Stimulated activated CD8-positive, alpha-beta memory T cell treated with anti-CD3 and anti-CD28 coated beads, Interleukin-15, amount 100 ng/mL, for 4 hours (primary cell): ENCODE measurements at places on chromosomes 5 and 9.

DNA sequence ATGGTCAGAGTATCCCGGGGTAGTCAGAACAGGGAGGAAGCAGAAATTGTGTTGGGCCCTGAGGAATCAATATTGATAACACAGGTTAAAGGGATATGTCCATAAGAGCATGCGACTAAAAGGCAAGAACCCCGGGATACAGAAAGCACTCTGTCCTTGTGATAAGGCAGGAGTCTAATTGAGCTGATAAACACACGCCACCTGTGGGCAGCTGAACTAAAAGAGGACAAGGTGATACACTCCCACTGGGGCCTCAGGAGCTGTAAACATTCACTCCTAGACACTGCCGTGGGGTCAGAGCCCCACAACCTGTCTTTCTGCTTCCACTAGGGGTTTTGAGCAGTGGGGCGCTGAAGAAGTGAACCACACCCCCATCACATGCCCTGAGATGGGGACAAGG, 144.7 kb upstream of the MPDZ start:
- no peak for DNase-seq

- DNase-seq = no peak
Measured at GRCh38 chr9:131240047-131240921, 36.0 kb downstream of the FAM78A start.

DNA sequence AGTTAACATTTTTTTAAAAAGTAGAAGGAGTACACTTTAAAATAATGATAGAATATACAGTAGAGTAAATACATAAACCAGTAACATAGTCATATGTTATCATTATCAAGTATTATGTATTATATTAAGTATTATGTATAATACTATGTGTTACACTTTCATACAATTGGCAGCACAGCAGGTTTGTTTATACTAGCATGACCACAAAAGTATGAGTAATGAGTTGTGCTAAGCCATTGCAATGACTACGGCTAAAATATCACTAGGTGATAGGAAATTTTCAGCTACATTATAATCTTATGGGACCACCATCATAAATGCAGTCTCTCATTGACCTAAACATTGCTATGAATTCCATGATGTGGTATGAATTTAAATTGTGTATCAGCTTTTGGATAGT, 506.0 kb downstream of the HTR1A start:
- DNase-seq = no peak

DNA sequence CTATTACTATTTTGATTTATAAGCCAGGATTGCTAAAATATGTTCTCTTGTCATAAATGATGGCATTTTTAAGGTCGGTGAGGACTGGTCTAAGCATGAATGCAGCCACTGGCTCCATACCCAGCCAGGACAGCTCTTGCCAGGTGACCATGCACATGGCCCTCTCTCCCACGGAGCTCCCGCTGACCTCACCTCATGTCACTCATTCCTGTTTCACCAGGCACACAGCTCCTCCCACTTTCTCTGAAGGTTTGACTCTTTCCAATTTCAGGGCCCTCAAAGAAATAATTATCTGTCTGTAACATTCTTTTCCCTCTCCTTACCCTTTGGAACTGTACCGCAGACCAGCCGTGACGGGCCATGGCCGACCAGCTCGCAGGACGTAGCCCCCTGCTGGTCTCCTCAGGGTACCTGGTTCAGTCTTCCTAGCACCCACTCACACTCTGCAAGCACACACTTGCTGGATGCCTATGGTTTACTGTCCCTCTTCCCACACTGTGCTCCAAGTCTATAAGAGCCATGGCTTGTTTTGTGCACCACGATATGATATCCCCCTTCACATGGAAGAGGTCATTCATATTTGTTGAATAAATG, 72.5 kb downstream of the LIFR start:
- no peak for DNase-seq

GRCh38 chr5:179451828-179452196, 98.5 kb upstream of the RUFY1 start:
- DNase-seq = no peak

- DNase-seq = no peak
Measured at GRCh38 chr9:114181607-114182409, 26.5 kb downstream of the COL27A1 start.

DNA sequence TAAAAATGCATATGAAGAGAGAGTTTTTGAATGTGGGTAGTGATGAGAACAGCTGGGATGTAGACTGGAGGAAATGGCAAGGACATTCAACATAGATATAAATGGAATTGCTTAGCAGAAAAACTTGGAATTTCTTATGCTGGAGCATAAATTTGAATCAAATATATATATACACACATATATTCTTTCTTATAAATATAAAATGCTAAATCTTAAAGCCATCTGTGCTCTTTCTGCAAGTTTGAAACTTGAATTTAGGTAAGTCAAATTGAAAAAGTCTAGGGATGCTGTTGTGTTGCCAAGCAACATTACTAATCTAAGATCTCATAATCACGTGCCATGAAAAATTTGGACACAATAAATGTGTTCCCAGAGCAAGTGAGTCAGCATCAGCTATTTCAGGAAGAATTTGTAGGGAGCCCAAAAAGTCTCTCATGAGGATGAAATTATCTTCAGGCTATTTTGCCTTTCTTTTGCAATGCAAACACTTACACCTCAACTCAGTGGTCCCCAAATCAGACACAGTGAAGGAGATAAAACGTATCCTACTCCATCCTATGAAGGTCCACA, 58.4 kb upstream of the ALDH1A1 start:
- DNase-seq = no peak

GRCh38 chr5:146334074-146334533, 4.5 kb upstream of the POU4F3 start:
- DNase-seq = no peak

DNA sequence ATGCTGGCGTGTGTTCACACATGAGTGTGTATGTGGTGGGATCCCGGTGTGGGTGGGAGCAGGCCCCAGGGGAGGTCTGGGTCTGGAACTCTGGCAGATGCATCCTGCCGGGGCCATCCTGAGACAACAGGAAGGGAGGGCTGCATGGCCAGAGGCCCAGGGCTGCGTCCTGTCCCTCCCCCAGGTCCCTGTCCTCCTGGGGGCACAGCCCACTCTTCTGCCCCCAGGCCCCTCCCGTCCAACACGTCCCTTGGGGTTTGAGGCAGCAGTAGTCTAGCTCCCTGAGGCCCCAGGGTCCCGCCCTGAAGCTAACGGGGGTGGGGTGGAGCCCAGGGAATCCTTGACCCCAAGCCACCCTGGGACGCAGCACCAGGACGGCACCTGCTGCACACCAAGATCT, 16.6 kb downstream of the FLT4 start:
- no peak for DNase-seq

GRCh38 chr5:179142434-179143198, 82.4 kb downstream of the ZNF354C start:
- DNase-seq = no peak

DNA sequence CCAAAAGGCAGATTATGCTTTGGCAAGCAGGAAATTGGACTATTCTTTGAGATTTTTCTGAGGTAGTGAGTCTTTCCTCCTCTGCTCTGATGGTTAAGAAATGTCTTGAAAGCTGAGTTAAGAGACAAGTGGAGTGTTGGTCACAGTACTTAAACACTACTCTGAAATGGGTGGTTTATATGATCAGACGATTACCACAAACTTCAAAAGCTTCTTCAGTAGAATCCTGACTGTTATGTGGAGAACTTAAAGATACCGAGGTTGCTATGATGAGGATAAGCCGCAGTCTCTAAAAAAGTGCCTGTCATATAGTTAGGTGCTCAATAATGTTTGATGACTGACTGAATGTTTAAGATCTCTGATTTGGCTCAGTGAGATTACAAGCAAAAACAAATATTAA, 24.3 kb downstream of the GCNT4 start:
- DNase-seq = no peak

DNA sequence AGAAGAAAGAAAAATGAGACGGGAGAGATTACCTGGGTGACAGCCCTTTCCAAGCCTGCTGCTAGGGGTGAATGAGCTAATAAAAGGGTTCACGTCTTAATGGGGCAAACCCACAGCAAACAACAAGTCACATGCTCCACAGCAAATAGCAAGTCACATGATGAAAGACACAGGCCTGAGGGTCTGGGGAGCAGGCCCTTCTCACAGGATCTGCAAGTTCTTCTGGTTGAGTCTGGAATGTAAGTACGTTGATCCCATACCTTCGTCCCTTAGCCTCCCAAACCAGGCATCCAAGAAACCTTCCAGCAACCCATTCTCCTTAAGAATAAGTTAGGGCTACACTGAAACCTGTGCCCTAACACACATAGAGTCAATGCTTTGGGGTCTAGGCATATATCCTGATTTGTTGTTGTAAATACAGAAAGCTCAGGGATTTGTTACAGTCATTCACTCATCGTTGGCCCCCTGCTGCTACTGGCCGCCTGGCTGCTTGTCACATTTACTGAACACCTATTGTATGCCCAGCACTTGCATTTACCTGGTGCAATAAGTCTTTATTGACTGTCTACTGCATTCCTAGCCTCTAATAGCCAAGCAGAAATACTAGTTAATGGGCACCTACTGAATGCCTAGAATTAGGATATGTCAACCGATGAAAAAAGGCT, 43.3 kb upstream of the MSX2 start:
- no peak for DNase-seq

GRCh38 chr5:124661317-124662141, 84.9 kb downstream of the ZNF608 start:
- DNase-seq = no peak

DNA sequence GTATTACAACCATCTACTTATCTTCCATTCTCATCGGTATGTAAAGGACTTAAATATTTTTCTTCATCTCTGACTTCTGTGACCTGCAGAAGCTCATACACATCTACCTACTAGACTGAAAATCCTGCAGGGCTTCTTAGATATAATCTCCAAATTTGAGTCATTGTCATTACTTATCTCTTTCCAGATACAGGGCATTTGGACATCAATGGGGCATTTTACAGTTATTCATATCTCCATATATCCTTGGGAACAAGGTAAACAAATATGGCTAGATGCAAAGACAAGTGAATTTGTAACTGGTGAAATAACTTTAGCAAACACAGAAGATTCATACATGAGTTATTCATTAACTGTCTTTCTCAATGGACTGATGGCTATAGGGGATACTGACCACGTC, 37.7 kb upstream of the IL7R start:
- no peak for DNase-seq

- no peak for DNase-seq
Measured at GRCh38 chr9:87500491-87501270, 3.0 kb downstream of the DAPK1 start.

- DNase-seq = no peak
Measured at GRCh38 chr9:135349212-135350002, 130.2 kb upstream of the PPP1R26 start.

GRCh38 chr9:129141066-129142041, 30.1 kb downstream of the PTPA start:
- DNase-seq = no peak

- DNase-seq = no peak
Measured at GRCh38 chr9:16821344-16821743, 49.1 kb downstream of the BNC2 start.

- no peak for DNase-seq
Measured at GRCh38 chr5:156361436-156362109, 34.6 kb downstream of the SGCD start.

DNA sequence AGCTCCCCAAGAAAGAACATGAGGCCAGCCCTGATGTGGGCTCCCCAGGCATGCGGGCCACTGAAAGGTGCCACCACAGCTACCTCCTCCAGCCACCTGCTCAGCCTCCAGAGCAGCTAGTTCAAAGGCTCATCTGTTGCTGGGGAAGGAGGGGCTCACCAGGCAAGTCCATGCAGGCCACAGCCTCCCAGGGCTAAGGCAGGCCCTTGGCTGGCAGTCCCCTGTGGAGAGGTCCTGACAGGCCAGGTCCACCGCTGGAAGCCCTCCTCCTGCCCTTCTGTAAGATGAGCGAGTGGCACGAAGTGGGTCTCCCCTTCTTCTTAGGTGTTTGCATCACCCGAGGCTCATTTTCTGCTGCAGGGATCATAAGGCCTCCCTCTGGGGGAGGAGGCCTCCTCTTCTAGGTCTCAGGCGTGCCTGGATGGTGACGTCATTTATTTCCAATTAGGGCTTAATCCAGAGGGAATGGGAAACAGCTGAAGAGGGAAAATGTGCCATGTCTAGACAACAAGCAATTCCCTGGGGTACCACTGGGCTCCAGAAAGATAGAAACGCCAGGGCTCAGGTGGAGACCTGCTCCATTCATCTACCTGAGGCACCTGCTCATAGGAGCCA, 91.6 kb downstream of the CFAP90 start:
- DNase-seq = no peak

- DNase-seq = no peak
Measured at GRCh38 chr5:36740259-36740898, 134.0 kb downstream of the SLC1A3 start.

GRCh38 chr5:67149951-67150523, 46.6 kb downstream of the CD180 start:
- DNase-seq = no peak

DNA sequence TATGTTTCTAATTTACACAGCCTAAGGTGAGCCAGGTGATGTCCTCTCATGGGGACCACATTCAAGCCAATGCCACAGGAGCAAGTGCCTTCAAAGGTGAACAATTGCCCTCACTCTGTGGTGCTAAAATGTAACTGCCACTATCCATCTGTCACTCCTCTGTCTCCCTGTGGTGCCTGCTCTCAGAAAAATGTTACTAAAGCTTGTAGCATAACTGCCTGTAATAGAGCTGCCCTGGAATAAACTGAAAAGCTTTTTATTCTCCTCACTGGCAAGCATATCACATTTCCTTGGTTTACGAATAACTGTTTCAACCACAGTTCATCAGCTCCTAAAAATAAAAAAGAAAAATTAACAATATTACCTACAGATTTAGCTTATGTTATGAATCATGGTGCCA, 142.4 kb downstream of the ST8SIA4 start:
- no peak for DNase-seq

GRCh38 chr5:150077996-150078801, 8.2 kb downstream of the CSF1R start:
- DNase-seq = no peak

GRCh38 chr5:172150514-172151425, 37.3 kb downstream of the STK10 start:
- DNase-seq = no peak

DNA sequence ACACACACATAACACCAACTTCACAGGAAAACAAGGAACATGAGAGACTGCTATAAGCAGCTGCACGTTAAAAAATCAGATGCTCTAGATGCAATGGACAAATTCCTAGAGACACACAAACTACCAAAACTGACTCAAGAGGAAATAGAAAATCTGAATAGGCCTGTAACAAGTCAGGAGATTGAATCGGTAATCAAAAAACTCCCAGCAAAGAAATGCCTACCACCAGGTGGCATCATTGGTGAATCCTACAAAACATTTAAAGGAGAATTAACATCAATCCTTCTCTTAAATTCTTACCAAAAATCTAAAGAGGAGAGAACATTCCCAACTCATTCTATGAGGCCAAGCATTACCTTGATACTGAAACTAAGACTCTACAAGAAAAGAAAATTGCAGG, 54.9 kb downstream of the NDST1 start:
- no peak for DNase-seq

DNA sequence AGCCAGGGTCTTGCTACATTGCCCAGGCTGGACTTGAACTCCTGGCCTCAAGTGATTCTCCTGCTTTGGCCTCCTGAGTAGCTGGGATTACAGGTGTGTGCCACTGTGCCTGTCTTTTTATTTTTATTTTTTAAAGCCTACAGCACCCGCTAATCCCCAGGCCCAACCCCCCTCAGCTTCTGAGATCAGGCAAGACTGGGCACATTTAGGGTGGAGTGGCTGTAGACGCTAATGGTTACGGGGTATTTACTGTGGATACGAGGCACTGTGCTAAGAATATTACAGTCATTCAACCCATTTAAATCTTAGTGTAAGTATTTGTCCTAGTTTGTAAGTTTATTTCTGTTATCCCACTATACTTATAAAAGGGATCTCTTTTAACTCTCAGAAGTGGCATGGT, 175.2 kb downstream of the FANCC start:
- no peak for DNase-seq

GRCh38 chr9:87425202-87425601, 72.5 kb upstream of the DAPK1 start:
- no peak for DNase-seq
